Activated T-cell treated with anti-CD3 and anti-CD28 coated beads, Interleukin-2, amount 50 U/mL, for 24 hours (primary cell): ENCODE measurements at places on chromosomes 2 and 18.

GRCh38 chr2:191920502-191920901 is 73.6 kb upstream of the CAVIN2 start:
- no peak for DNase-seq

GRCh38 chr2:51350100-51350499 is 318.2 kb upstream of the NRXN1 start:
- DNase-seq, result no peak

DNA sequence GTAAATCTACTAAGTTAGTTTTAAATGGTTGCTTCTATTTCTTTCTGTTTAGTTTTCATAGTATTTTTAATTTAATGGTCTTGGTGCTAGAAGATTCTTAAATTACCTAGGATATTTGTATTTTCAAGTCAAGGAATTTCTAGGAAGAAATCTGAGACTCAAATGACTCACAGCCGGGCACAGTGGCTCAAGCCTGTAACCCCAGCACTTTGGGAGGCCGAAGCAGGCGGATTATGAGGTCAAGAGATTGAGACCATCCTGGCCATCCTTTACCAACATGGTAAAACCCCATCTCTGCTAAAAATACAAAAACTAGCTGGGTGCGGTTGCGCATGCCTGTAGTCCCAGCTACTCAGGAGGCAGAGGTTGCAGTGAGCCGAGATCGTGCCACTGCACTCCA is 95.5 kb downstream of the C2orf74 start:
- no peak for DNase-seq

- DNase-seq, result no peak
These were observed 33.0 kb upstream of the WDR75 start for GRCh38 chr2:189408294-189408693.

DNA sequence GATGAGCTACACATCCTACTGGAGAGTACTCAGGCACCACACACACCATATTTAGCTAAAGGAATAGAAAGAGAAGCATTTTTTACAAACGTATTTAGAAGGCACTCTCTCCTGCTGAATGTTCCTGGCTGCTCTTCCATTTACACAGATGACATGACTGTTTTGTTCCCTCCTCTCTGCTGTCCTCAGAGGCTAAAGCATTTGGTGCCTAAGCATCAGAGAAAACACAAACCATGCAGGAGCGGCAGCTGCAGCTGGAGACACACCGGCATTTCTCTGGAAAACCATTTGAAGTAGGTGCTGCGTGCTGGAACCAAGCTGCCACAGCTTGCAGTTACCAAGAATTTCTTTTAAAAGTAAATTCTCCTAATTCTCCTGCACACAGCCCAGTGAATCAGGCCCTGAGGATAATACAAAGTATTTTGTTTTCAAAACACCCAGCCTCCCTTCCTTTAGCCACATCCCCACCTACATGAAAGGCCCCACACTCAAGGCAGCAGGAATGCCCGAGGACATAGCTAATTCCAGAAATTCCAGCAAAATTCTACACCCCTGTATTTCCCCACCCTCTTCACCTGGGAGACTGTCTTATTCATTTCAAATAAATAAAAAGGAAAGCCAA is 488.9 kb upstream of the SOX11 start:
- DNase-seq, result no peak
